CD4-positive, alpha-beta T cell treated with Interleukin-2 at 100 ng/mL for 4 hours (primary cell): ENCODE measurements at places on chromosomes 11 and 22.

DNA sequence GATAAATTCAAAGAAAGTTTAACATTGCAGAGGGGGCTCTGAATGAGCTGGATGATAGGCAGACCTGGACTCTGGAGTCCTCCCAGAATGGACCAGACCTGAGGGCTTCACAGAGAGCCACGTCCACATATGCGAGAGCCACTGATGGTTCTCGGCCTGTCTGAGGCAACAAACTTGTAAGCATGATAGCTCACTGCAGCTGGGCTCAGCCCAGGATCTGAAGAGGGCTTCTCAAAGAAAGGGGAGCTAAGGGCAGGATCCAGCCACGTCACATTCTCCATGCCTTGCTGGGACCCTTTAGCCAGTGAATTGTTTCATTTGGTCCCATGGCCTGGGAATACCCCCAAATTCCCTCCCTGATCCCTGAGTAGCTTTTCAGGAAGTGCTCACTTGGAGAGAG, 98.9 kb downstream of the ATXN10 start:
- DNase-seq, result no peak

DNA sequence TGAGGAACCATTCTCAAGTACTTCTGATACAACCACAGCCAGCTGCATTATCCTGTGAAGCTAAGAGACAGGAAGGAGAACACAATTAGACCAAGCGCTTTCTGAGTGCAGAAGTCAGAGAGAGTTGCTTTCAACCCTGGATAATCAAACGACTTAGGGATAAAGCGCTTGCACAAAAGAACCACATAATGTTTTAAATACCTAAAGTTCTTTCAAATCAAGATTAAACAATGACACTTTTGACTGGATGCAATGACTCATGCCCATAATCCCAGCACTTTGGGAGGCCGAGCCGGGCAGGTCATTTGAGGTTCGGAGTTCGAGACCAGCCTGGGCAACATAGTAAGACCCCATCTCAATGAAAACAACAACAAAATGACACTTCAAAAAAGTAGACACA, 145.1 kb downstream of the SWAP70 start:
- no peak for DNase-seq

GRCh38 chr11:32015427-32015826, 75.4 kb upstream of the RCN1 start:
- DNase-seq, result no peak

DNA sequence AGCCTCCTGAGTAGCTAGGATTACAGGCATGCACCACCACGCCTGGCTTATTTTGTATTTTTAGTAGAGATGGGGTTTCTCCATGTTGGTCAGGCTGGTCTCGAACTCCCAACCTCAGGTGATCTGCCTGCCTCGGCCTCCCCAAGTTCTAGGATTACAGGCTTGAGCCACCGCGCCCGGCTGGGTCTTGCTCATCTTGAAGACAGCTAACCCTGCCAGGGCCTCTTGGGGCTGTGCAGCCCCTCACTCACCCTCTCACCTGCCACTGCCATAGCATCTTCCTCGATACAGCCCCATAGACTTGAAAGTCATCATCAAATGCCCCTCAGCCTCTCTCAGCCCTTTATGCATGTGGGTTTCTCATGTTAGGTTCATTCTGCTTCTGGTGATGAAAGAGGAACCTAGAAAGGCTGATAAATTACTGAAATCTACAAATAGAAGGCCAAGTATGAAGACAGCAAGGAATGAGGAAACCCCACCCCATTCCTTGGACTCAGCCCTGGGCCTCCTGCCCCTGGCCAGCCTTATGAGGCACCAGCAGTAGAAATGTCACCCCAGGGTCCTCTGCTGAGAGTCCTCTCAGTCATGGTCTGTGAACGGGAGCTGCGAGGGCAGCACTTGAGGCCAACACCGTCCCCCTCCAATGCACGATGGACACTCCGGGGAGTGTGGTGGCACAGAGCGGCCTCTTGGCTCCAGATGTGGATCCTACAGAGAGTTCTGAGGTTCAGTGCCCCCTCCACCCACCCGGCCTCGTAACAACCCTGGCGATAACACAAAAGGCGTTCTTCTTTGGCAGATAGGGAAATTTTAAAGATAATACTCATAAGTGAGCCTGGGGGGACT, 24.8 kb downstream of the SCGB1A1 start:
- DNase-seq, result no peak

DNA sequence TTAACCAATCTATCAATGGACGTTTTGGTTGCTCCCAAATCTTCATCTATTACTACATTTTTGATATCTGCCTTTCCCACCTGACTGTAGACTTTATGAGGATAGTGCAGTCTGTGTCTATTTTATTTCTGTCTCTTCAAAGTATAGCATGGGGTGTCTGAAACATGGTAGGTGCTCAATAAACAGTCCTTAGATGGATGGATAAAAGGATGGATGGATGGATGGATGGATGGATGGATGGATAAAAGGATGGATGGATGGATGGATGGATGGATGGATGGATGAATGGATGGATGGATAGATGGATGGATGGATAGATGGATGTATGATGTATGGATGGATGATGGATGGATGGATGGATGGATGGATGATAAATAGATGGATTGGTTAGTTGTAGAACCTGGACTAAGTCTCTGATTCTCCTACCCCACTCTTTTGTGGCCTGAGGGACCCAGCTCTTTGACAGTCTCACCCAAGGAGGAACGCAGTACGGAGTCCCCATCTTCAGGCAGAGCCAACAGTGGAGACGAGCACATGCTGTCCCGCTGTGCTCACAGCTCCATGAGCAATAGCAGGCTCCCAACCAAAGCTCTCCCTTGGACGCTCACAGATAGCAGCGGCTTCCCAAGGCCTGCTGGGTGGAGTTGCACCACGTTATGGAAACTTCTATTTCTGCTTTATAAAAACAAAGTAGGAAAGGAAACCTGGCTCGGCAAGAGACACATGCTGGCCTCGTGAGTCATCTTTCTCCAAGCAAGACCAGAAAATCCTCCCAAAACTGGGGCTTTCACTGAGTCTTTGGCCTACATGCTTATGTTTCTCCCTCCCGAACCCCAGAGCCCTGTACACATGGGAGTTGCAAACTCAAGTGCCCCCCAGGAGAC, 448.0 kb downstream of the MIAT start:
- no peak for DNase-seq
